GM06990 (cell line): ENCODE measurements at places on chromosomes 11 and 22.

- no peak for DNase-seq
Observed at GRCh38 chr11:93267383-93267782, 63.2 kb upstream of the DEUP1 start.

DNA sequence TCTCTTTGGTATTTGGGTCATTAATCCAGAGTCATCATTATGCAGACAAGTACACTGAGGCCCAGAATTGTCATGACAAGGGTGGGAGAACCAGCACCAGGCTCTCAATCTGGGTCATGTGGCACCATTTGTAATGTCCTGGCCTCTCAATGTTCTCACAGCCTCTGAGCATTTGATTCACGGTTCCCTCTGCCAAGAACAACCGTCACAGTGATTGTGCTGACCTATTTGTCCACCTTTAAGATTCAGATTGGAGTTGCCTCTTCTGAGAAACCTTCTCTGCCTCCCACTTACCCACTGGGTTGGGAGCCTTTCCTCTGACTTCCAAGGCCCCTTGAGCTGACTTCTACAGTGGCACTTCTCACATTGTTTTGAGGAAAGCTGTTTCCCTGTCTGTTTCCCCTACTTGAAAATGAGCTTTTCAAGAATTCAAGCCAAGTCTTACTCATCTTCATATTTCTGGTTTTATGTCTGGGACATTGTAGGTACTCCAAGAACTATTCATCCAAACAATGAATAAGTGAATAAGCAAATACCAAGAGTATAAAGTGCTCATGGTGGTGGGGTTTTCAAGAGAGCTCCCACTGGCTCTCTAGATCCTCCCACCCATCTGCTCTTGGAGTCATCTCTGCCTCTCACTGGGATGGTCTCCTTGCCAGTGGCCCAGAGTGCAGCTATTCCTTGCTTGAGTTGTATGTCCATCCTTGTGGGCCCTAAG is 126.4 kb upstream of the E2F8 start:
- DNase-seq: no peak

DNA sequence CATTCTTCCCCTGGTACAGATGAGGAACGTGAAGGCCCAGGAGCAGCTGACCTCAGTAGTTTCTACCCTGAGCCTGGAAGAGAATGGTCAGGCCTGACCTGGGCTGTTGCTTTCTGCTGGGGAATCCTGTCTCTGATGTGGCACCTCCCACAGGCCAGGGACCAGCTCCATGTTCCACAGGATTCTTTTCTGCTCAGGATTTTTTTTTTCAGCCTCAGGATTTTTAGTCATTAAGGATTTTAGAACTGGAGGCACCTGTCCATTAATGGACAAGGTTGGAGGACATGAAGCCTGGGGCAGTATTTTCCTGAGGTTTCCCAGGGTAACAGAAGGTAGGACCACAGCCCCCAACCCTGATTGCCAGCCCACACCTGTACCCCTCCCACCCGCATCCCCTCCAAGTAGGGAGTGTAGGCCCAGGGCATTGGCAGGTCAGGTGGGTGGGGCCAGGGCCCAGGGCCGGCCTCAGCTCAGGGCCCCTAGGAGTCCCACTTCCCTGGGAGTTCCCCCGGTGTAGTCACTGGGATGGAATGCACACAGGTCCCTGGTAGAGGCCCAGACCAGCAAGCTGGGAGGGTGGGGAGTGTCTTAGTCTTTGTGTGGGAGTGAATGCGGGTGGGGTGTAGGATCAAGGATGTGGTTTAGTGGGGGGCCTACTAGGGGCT is 16.1 kb downstream of the BIK start:
- no peak for DNase-seq

GRCh38 chr11:24226606-24227005 is 270.2 kb upstream of the LUZP2 start:
- DNase-seq: no peak

DNA sequence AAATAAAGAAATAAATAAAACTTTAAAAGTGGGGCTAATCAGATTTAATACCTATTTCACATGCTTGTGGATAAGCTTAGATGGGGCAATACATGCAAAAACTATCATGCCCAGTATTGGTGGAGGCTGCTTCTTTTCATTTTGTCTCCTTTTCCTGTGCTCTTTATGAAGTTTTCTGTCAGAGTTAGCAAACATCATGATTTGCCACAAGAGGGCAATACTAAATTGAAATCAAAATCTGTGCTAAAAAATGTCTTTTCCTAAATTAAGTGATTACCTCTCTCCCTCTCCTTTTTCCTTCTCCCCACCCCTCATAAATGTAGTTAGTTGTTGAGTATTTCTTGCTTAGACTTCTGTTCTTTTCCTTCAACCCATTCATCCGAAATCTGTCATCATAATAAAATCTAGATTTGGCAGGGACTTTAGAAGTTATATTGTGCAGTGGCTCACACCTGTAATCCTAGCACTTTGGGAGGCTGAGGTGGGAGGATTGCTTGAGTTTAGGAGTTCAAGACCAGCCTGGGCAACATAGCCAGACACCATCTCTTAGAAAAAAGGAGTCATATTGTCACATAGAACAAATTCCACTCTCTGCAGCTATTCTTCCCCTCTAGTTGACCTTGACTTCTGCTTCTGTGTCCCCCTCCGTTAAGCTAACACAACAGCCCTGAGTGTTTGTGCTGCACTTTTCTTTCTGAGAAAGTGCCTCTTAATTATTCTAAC is 4.7 kb upstream of the ARHGAP42 start:
- DNase-seq: no peak

GRCh38 chr22:33443683-33444082 is 385.5 kb upstream of the SYN3 start:
- DNase-seq: no peak

GRCh38 chr11:124672536-124673215 is 863 bp downstream of the SIAE start:
- no peak for DNase-seq

DNA sequence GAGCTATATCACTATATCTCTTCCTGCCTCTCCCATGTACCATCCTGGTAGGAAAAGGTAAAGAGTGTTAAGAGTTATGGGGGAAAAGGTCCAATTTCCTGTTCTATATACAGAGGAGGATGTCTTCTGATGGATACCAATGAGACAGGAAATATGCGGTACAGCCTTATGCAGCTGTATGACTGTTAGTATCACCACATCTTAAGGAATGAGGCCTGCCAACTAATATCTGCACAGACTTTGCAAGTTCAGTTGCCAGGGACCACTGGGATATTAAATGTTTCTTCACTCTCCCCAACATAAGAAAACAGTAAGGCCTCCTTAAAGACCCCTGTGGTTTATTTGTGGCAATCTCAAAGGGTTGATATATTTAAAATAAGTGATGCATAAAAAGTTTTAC is 1182.5 kb downstream of the LRRC4C start:
- no peak for DNase-seq

GRCh38 chr11:134069426-134070341 is 812 bp downstream of the JAM3 start:
- DNase-seq: no peak

GRCh38 chr11:3197044-3197695 is 21.4 kb downstream of the MRGPRG start:
- DNase-seq: no peak

- DNase-seq: peak; percentile 35
Observed at GRCh38 chr11:65429068-65429681, 6.6 kb downstream of the NEAT1 start.

DNA sequence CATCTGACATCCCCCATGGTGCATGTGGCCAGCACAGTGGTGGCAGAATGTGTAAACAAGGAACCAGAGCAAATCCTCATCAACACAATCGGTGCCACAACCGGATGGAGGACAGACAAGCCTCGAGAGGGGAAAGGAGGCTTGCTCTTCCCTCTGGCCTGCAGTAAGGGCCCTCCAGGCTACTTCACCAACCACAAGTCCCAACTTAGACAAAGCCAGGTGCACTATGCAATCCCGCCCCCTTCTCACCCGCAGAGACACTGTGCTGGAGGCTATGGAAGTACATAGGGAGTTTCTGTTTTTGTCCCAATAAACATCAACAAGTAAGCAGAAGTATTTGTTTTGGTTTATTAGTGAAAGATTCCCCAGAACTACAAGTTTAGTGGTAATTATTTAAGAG is 54.3 kb downstream of the SPATA19 start:
- no peak for DNase-seq

- DNase-seq: no peak
Observed at GRCh38 chr22:39207141-39208012, 37.4 kb downstream of the PDGFB start.

- DNase-seq: no peak
Observed at GRCh38 chr11:1168721-1169161, 11.0 kb downstream of the MUC5AC start.

- DNase-seq: no peak
Observed at GRCh38 chr11:115716080-115716479, 211.9 kb upstream of the CADM1 start.

- DNase-seq: no peak
Observed at GRCh38 chr11:72522186-72522585, 87.9 kb upstream of the CLPB start.

- no peak for DNase-seq
Observed at GRCh38 chr11:85590848-85591483, 36.2 kb downstream of the DLG2 start.

- DNase-seq: no peak
Observed at GRCh38 chr11:32792111-32792947, 2.1 kb downstream of the CCDC73 start.

DNA sequence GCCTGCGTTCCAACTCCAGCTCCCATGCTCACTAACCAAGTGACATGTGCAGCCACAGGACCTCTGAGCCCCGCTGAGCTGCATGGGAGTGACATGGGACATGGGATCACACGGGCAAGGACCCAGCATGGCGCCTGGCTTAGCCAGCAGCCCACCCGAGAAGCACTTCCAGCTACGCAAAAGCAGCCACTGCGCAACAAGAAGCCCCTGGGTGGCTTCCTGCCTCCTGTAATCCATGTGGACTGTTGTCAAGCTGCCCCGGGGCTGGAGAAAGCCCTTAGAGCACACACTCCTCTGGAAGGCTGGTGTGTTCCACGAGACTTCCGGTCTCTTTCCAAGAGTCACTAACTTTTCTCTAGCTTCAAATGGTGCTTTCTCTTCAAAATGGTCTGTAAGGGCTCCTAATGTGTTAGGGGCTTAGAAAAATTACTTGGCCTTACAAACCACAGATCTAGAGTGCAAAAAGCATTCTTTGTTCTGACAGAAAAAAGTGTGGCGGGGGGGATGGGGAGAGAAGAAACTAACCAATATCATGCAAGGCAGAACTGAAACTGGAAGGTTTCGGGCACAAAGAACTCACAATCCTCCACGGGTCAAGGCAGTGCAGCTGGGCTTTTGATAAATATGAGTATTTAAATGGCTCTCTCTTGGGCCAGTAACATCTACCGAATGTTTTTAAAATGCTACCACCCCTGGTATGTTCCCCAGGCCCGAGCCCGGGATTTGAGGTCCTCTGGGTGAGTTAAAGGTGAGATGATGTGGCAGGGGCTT is 5.5 kb downstream of the C11orf24 start:
- peak; percentile 67 for DNase-seq

GRCh38 chr11:79119491-79120284 is 321.1 kb downstream of the TENM4 start:
- no peak for DNase-seq

GRCh38 chr11:116589402-116589801 is 183.4 kb downstream of the BUD13 start:
- DNase-seq: no peak

DNA sequence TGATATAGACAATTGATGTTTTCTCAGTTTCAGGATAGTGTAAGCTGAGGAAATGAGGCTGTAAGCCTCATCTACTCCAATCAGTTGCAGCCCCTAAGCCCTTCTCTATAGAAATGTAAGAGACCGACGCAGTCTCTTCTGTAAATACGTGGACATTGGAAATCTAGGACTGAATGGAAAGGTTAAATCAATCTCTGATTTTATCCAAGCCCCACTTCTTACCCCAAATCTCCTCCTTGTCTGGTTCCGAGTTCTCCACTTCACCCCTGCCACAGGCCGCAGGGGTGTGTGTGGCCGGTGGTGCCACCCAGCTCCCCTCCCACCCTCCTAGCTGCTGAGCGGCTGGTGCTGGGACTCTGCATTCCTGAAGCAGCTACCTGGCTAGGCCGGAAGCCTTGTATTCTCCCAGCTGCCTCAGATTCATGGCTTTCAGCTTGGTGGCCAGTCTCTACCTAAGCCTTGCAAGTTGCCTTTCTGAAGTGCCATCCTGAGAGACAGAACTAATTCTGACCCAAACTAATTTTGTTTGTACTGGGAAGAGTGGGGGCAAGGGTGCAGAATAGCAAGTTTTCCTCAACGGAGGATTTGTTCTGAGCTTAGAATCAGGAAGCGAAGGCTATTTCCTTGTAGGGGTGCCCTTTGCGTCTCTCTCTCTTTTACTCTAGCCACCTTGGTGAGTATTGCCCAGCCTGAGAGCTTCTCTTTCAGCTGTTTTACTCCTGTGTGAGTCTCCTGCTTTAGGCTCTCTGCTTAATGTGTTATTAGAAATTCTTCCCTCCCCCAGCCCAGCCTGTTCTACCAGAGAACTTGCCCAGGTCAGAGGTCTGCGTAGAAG is 749 bp downstream of the VWA5A start:
- DNase-seq: no peak

DNA sequence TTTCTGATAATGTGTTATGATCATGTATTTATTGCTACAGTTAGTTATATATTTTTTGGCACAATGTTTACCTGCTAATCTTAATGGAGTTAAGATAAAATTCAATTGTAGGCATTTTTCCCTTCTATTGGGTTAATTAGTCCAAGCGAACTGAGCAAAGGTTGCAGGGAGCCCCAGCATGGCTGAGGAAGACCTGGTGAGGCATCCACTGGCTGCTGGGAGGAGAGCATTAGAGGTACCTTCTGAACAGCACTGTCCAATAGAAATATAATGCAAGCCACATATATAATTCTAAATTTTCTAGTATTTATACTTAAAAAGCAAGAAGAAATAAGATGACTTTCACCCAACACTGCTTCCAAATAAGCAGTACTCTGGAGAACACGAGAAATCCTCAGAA is 689 bp upstream of the TMEM126A start:
- DNase-seq: no peak

GRCh38 chr11:57325735-57326048 is 940 bp upstream of the TNKS1BP1 start:
- DNase-seq: no peak

DNA sequence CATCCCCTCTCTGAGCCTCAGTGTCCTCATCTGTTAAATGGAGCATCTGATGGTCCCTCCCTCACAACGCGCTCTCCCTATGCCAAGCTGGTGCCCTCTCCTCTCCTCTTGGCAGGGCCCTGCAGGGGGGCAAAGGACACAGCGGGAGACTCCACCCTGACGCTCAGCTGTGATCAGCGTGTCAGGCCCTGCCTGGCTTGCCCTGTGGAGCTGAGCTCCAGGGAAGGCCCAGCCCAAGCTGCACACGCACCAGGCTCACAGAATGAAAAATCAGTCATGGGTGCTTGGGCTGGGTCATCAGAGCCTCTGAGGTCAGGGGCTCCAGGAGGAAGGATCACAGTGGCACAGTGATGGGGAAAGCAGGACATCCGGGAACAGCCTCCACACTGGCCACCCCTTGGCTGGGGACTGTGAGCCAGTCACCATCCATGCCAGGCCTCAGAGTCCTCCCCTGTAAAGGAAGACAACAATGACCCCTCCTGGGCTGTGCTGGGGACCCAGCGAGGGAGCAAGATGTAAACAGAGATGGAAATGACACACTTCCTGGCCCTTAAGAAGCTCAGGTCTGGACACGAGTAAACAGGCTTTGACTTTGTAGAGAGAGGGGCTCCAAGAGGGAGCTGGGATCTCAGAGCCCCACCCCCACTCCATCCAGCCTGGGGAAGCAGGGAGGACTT is 36.6 kb downstream of the RPL3 start:
- DNase-seq: no peak
